ENCODE measurements at places on chromosomes 16 and 17.

GRCh38 chr16:28180655-28181460 lies 30.9 kb downstream of the XPO6 start:
- no peak for DNase-seq

- no peak for DNase-seq
Measured at GRCh38 chr16:62585041-62585545, 548.9 kb upstream of the CDH8 start.

DNA sequence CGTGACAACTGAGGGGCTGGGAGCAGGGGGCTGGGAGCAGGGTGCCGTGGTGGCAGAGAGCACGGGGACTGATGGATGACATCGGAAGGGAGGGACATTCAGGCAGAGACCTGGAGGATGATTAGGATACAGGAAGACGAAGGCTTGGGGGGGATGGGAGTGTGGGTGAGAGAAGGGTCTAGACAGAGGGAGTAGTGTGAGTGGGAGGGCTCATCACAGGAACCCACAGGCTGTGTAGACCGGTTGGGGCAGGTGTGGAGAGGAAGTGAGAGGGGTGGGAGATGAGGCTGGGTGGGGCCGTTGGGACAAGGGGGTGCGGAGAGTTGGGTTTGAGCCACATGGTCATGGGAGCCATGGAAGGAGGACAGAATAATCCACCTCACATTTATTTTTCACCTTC lies 83.8 kb downstream of the RAP1GAP2 start:
- no peak for DNase-seq

GRCh38 chr17:17675925-17676534 lies 5.2 kb upstream of the RAI1 start:
- no peak for DNase-seq

GRCh38 chr16:87492291-87492630 lies 563 bp downstream of the ZCCHC14 start:
- no peak for DNase-seq

DNA sequence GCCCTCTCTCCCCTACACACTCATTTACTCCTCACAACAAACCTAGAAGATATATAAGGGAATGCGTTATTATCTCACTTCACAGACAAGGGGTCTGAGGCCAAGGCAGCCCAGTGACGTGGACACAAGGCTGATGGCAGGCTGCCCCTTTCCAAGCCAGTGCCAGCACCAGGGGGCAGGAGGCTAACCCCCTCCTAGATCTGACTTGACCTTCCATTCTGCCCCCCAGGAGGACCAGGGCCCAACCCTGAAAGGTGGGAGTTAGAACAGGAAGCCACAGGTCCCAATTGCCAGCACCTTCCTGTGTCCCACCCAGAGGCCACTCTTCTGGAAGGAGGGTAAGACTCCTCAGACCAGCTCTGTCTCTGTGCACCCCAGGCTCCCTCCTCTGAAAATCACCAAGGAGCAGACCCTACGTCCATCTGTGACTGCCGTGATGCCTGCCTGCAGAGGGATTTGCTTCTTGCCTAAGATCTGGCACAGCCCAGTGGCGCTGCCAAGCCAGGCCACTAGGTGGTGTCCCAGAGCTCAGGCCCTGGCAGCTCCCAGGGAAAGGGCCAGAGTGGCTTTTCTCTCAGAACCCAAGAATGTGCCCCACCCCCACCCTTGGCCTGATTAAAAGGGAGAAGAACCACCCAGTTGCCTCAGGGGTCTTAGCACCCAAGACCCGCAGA lies 42.4 kb upstream of the MRPS23 start:
- peak; percentile 85 for DNase-seq

DNA sequence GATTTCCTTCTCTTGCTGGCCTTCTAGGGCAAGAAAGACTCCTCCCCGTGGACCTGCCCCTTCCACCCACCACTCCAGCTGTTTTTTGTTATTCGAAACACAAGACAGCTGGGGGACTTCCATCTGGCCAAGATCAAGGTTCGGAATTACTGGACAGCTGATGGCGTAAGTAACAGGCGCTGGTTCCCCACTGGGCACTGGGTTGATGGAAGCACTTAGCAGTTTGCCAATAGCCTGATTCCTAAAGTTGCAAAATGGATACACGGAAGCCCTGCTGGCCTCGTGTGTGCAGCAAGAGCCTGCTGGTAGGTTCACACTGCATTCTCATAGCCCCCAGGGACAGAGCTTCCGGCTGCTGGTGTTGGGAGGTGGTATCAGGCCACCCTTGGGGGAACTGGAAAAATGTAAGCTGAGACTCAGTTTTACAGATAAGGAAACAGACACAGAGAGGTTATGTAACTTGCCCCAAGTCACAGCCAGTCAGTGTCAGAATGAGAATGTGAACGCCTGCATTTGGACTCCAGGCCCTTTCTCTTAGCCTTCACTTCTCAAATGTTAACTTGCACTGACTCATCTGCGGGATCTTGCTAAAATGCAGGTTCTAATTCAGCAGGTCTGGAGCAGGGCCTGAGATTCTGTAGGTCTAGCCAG lies 171.7 kb downstream of the KATNIP start:
- DNase-seq: no peak

Measured in HFFc6 (cell line).